NB4 (cell line): ENCODE measurements at places on chromosomes 13 and 19.

GRCh38 chr19:28868836-28869235 lies 344.1 kb downstream of the UQCRFS1 start:
- DNase-seq: no peak

DNA sequence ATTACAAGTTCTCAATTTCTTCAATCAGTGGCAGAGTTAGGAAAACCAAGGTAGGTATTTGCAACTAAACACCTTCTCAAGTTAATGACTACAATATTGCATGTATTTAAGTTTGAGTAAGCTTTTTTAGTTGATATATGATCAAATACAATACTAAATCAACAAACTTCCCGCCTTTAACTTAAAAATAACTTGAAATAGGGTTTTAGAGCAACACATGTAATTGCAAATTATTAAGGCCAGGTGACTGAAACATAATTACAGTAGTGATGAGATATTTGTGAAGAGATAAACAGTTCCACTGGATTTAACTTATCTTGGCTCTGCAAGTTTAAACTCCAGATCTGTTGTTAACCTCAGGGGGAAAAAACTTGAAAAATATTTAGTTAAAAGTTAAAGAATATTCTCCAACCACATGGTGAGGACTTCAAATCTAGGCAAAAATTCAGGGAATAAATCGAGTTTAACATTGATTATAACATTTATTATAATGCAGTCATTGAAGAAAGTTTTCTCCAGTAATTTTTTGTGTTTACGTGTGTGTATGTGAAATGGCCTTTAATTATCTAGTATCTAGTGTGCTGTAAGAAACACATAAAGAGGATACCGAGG lies 3.6 kb downstream of the DACH1 start:
- DNase-seq: no peak

DNA sequence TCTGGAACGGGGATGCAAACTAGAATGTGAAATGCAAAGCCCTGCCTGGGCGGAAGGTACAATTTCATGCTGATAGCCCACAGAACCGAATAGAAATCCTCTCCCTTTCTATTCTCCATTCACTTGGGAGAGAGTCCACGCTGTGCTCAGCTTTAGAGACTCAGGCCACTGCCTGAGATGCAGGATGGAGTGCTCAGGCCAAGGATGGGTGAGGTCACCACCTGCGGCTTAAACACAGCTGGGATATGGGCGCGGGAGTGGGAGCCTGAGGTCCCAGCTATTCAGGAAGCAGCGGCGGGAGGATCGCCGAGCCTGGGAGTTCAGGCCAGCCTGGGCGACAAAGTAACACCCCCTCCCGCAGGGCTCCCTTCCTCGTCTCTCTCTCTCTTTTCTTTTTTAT lies 446 bp upstream of the ZNF83 start:
- DNase-seq: no peak

DNA sequence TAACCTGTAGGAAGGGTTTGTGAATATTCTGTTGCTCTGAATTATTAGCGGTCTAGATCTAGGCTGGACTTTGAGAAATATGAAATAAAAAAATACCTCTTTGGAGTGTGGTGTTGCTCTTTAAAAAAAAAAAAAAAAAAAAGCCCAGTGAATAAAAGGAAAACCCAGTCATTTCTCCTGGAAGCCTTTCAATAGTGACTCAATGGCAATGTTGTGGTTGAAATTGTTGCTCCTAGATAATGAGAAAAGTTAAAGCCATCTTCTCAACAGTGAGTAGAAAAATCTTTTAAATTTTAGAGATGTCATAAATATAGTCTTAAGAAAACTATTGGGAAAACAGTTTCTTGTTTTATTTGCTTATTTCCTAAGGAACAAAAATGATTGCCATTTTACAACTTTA lies 135.3 kb downstream of the RFC3 start:
- DNase-seq: no peak

GRCh38 chr13:66634384-66634783 lies 595.8 kb downstream of the PCDH9 start:
- no peak for DNase-seq
